ENCODE measurements at places on chromosomes 7 and 10.
A peak's percentile ranks its signal among the peaks of the same experiment; 100 is the strongest.

DNA sequence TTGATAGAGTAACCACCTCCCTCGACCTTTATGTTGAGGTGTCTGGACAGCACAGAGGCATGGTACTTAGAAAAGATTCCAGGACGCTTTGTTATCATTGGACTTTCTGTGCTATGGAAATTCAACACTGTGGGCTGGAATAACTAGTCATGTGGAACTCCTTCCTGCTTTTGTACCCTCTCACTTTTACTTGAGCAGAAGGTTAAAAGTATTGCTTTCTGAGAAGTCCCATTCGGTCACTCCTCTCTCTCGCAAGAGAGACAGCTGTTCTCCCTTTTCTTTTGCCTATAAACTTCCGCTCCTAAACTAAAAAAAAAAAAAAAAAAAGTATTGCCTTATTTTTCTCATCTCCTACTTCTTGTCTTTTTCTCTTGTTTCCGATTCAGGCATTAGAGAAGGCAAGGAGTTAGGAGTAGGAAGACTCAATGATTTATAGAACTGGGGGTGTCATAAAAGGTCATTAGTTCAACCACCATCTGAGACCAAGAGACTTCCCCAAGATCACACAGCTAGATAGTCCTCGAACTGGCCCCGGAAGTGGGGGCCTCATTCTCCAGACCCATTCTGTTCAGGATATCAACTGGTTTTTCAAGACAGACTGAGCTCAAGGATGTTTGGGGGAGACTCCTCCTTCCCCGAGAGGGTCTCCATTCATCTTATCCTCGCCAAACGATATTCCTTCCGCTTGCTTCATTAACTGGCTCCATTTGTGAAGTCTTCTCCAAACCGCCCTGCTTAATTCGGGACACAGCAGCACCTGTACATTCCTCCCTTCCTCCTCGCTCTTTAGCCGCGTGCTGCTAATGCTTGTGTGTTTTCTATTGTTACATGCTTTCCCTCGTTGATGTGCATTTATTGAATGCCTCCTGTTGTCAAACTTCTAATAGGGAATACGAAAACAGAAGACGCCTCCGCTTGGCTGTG, 995 bp upstream of the INPP5F start:
- peak; percentile 43 for DNase-seq

- DNase-seq: no peak
Measured at GRCh38 chr10:122362621-122363020, 11.9 kb upstream of the PLEKHA1 start.

DNA sequence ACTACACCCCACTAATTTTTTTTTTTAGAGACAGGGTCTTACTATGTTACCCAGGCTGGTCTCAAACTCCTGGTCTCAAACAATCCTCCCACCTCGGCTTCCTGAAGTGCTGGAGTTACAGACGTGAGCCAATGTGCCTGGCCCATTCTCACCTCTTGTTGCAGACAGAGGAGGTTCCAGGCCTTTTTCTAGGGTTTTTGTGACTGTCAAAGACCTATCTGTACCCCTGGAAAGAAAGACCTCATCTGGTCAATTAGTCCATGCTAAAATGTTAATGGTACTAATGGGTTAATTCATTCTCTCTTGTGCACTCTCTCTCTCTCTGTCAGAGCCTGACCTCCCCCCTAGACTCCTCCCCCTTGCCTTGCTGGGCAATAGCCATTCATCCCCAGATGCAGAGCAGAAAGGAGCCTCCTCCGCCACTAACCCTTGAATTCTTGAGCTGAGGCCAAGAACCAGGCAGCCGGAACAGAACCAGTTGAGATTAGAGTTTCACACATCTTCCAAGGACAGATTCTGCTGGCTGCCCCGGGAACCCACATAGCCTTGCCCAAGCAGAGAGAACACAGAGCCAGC, 209.7 kb downstream of the SKIDA1 start:
- DNase-seq: no peak

DNA sequence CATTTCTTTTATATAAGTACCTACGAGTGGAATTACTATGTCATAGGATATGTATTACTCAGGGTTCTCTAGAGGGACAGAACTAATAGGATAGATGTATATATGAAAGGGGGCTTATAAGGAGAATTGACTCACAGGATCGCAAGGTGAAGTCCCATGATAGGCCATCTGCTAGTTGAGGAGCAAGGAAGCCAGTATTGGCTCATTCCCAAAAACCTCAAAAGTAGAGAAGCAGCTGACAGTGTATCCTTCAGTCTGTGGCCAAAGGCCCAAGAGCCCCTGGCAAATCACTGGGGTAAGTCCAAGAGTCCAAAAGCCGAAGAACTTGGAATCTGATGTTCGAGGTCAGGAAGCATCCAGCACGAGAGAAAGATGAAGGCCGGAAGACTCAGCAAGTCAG, 59.8 kb downstream of the GALNT17 start:
- no peak for DNase-seq

DNA sequence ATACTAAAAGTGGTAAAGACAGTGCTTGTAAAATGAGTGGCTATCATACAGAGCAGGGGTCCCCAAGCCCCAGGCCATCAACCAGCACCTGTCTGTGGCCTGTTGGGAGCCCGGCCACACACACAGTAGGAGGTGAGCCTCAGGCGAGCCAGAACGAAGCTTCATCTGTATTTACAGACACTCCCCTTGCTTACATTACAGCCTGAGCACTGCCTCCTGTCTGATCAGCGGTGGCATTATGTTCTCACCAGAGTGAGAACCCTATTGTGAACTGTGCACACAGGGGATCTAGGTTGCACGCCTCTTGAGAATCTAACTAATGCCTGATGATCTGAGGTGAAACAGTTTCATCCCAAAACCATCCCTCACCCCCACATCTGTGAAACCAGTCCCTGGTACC, 58.7 kb downstream of the ITGA8 start:
- peak; percentile 27 for DNase-seq

GRCh38 chr7:16558761-16559302, 32.2 kb downstream of the LRRC72 start:
- DNase-seq: no peak

- DNase-seq: no peak
Measured at GRCh38 chr7:31857172-31857571, 170.2 kb downstream of the PPP1R17 start.

- DNase-seq: no peak
Measured at GRCh38 chr7:130207642-130208041, at the start of gene SSMEM1. Gene SSMEM1 (plus strand): TSS chr7:130207860. CDS start chr7:130207911, 51 bp downstream.

DNA sequence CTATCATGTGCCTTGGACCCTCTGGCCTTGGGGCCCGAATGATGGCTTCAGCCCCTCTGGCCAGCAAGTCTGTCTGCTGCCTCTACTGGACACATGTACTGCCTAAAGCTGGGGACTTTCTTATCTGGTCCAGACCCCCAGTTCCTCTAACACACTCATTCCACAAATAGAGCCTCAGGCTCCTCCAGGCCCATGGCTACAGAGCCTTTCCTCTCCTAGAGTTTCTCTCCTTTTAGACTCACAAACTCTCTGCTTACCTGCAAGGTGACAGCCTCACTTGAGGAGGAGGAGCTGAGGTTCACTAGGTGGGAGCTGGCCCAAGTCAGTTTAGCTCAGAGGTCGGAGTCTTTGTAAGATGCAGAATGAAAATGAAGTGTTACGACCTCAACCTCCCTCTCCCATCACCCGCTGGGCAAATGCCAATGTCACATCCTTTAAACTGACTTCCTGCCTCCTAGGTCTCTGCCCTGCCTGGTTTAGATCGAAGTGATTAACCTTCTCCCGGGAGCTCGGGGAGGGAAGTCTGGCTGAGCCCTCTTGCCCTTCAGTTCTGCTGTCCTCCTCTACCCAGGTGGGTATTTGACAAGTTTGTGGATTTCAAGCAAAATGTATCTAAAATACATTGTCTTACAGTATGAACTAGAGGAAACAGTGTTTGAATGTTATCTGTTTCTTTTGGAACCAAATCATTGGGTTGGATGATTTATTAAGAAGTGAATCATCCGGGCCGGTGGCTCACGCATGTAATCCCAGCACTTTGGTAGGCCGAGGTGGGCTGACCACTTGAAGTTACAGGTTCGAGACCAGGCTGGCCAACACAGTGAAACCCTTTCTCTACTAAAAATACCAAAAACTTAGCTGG, 71.9 kb upstream of the TNS3 start:
- DNase-seq: no peak

DNA sequence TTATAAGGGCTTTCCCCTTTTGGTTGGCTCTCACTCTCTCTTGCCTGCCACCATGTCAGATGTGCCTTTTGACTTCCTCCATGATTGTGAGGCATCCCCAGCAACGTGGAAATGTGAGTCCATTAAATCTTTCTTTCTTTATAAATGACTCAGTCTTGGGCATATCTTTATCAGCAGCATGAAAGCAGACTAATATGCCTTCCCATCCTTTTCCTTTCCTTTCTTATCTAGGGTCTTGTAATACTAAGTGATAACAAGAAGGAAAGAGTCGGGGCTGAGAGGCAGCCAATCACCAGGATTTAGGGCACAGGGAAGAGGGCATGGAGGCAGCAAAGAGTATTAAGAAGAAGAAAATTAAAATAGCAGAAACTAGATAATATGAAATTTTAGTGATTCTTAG, 62.0 kb upstream of the JCAD start:
- DNase-seq: no peak

- no peak for DNase-seq
Measured at GRCh38 chr10:54064215-54064614, 736.8 kb downstream of the PCDH15 start.

- DNase-seq: no peak
Measured at GRCh38 chr7:1014681-1015080, 29.7 kb upstream of the GPR146 start.

DNA sequence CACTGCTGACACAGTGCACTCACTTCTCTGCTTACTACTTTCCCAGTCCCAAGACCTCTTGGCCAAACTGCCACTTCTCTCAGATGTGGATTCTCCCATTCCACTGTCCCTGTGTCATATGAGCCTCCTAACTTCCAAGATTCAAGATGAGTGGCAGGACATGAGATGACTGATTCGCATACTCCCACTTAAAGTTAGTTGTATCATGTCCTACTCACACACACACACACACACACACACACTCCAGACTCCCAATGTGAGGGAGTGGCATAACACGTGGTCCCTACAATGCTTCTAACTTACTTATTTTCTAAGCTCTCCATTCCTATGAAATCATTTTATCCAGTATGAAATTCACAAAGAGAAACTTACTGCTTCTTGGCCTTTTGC, 67.0 kb upstream of the CAV2 start:
- DNase-seq: no peak

GRCh38 chr7:81140775-81141174, 221.9 kb upstream of the SEMA3C start:
- DNase-seq: no peak

GRCh38 chr7:150610233-150610632, 22.0 kb downstream of the GIMAP6 start:
- no peak for DNase-seq

DNA sequence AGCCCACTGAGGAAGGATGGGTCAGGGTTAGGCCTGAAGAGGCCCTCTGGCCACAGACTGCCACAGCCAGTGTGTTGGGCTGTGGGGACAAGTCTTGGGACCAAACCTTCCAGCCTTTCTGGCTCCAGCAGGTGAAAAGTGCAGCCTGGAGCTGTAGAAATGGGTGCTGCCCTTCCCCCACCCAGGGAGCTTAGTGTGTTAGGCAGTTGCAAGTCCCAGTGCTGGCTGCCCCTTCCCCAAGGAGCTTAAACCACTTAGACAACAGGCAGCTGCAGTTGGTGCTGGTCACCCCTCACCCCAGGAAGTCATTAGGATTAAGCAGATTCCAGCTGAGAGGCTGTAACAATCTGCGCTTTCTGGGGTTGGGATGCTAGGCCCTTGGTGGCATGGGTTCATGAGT, 563.3 kb downstream of the NRG3 start:
- DNase-seq: no peak

DNA sequence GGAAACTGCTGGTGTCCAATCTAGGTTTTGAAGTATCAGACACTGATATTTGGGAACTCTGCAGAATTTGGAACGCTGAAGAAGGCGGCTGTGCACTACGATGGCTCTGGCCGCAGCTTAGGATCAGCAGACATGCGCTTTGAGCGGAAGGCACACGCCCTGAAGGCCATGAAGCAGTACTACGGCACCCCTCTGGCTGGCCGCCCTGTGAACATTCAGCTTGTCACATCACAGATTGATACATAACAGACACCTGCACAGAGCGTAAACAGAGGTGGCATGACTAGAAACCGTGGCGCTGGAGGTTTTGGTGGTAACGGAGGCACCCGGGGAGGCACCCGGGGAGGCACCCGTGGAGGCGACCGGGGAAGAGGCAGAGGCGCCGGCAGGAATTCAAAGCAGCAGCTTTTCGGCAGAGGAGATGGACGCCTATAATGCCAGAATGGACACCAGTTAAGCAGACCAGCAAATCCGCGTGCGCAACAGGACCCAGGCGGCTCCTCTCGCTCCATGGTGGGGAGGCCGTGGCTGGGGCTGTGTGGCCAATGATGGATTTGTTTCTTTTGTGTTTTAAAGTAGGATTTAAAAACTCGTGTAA, 22.2 kb upstream of the CCL24 start:
- DNase-seq: peak; percentile 36

DNA sequence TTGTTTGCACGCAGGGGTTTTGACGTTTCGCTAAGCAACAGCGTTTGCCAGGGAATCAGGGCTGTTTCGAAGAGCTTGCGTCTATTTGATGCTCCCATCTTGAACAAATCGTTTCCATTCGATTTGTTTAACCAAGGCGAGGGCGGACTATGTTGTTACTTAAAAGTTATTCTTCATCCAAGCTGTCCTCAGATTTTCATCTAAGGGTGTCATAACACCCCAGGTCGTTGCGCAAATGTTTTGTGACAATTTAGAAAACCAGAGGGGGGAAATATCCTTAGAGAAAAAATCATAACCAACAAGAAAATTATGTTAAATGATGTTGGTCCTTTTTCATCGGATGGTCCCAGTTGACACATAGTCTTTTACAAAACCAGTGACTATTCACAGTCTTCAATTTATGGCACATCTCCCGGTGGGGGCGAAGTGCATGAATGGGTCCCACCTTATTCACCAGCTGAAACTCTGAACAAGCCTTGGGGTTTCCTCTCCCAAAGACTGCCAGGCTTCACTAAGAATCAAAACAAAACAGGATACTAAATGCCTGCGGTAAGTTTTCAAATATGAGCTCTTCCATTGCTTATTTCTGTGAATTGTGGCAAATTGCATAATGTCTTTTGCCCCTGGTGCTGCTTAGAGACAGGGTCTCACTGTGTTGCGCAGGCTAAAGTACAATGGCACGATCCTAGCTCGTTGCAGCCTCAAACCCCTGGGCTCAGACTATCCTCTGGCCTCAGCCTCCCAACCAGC, 109.9 kb downstream of the REEP3 start:
- no peak for DNase-seq

GRCh38 chr7:121344093-121344492, 15.3 kb downstream of the WNT16 start:
- DNase-seq: no peak

Measured in NCI-H146 (cell line).